Stimulated activated CD4-positive, alpha-beta T cell treated with anti-CD3 and anti-CD28 coated beads, TNF-alpha, amount 100 ng/mL, for 4 hours (primary cell): ENCODE measurements at places on chromosomes 1 and 21.

GRCh38 chr1:85576266-85576641 is 4.3 kb upstream of the CCN1 start:
- no peak for DNase-seq

DNA sequence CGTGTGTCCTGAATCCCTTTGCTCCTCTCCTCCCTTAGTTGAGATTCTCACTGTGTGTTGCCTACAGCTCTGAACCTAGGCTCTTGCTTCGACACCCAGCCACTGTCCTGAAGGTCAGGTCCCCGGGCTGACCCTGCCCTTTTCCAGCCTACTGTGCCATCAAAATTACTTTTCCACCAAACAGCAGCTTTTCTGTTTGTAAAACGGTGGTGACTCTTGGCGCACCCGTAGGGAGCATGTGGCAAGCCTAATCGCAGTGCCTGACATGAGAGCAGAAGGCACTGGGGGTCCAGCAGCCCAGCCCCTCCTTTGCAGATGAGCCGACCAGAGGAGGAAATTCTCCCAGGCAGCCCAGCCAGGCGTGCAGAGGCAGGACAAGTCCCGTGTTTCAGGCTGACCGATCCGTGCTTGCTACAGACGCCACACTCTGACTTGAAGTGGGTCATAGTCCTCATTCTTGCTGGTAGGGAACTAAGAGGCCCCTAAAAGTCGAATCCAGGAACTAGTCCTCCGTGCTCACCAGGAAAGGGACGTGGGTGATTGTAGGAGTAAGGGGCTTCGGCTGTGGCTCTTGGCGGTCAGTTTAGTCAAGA is 6.8 kb downstream of the GPR137B start:
- DNase-seq = no peak

- DNase-seq = no peak
Observed at GRCh38 chr1:209029737-209030136, 553.8 kb upstream of the CAMK1G start.

DNA sequence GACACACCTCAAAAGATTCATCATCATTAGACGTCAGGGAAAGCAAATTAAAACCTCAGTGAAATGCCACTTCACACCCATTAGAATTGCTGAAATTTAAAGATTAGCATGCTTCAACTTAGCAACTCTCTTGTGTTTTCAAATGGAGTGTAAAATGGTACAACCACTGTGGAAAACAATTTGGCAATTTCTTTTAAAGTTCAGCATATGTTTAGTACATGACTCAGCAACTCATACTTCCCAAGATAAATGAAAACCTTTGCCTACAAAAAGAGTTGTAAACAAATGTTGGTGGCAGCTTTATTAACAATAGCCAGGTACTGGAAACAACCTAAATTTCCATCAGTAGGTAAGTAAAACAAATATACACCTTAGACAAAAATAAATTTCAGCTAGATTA is 42.7 kb downstream of the ST3GAL3 start:
- no peak for DNase-seq

- no peak for DNase-seq
Observed at GRCh38 chr21:32380940-32381339, 11.9 kb downstream of the URB1 start.

- no peak for DNase-seq
Observed at GRCh38 chr1:82700476-82700875, 899.7 kb downstream of the ADGRL2 start.

- no peak for DNase-seq
Observed at GRCh38 chr21:34027721-34028461, 45.5 kb upstream of the MRPS6 start.

DNA sequence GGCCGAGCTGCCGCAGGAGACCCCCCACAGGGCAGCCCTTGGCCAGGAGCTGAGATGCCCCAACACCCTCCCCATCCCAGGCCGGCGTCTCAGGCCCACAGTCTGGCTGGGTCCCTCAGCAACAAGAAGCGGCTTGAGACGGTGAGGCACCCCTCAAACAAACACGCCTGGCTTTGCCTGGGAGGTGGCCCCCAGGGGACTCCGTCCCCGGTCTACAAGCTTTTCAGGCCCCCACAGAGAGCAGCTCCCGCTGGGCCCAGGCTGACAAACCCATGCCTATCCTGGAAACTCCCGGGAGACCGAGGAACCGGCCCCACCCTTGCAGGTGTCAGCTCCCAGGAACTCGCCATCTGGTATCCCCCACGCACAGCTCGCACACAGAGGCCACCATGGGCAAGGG is 67.0 kb downstream of the ARHGEF16 start:
- DNase-seq = no peak

DNA sequence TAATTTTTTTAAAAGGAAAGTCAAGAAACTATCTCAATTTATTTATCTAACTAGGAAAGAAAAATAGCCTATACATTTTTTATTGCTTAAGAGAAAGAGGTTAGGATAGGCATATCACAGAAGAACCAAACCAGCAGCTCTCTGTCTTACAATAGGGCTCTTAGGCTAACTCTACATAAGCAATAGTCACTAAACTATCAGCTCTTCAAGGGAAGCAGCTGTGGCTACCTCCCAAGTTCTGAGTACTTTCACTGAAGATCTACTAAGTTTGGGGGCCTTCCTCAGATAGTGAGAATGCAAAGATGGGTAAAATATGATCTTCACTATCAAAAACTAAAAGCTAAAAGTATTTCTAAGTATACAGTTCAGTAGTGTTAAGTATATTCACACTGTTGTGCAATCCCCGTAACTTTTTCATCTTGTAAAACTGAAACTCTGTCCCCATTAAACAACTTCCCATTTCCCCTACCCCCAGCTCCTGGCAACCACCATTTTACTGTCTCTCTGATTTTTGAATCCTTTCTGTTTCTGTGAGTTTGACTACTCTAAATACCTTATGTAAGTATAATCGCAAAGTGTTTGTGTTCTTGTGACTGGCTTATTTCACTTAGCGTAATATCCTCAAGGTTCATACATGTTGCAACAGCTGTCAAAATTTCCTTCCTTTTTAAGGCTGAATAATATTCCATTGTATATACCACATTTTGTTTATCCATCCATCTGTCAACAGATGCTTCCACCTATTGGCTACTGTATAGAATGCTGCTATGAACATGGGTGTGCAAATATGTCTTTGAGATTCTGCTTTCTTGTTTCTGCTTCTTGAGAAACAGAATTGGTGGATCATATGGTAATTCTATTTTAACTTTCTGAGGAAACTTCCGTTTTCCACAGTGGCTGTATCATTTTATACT is 73.3 kb downstream of the ACBD6 start:
- DNase-seq = no peak

DNA sequence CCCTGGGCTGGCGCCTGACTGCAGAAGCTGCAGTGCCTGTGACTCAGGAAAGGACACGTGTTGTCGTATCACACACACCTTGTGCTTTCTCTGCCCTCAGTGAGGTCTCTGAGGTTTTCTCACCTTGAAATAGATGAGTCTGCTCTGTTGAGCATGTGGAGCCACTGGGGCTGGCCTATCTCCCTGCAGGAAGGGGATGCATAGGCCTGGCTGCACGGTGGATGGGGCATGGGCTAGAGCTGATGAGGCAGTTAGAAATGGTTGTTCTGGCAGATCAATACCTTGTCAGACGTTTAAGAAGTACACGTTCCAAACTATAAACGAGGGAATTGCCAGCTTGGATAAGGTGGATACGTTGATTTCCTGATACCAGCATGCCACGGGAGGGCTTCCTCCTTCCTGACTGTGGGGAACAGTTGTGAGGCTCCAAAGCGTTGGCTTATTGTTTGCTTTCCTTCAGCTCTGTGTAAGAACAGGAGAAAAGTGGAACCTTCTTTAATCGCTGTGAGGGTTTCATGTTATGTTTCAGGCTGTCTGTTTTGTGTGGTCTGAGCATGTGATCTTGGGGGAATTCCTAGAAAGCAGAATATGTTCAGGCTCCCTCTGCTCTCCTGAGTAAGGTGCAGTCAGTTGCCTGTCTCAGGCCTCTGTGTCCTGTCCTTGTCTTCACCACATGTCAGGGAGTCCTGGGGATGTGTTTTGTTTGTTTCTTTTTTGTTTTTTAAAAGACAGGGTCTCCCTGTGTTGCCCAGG is 44.8 kb downstream of the PCNT start:
- DNase-seq = no peak

DNA sequence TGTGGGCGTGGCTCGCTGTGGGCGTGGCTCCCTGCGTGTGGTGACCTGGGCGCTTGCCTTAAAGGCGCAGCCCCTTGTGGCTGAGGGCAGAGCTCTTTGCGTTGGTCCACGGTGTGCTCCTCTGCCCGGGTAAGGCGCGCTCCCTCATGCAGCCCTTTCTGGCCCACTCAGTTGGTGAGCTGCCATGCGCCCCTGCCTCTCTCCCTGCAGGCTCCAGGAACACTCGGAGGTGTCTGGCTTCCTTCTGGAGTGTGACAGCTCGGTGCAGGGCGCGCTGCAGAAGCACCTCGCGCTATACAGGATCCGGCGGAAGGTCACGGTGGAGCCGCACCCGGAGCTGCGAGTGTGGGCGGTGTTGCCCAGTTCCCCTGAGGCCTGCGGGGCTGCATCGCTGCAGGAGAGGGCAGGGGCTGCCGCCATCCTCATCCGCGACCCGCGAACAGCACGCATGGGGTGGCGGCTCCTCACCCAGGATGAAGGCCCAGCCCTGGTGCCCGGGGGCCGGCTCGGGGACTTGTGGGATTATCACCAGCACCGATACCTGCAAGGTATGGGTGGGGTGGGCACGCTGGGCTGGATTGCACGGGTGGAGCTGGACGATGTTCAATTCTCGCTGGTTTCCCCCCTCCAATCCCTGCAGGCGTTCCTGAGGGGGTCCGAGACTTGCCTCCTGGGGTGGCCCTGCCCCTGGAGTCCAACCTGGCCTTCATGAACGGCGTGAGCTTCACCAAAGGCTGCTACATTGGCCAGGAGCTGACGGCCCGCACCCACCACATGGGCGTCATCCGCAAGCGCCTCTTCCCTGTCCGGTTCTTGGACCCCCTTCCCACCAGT is 9.1 kb downstream of the IBA57 start:
- DNase-seq = no peak

GRCh38 chr1:115433483-115433882 is 95.4 kb upstream of the NGF start:
- DNase-seq = no peak

- no peak for DNase-seq
Observed at GRCh38 chr1:3623441-3624199, 1.2 kb upstream of the TPRG1L start.

GRCh38 chr1:204530932-204531331 is 14.7 kb downstream of the MDM4 start:
- no peak for DNase-seq

- DNase-seq = no peak
Observed at GRCh38 chr1:40381268-40382107, 8.0 kb downstream of the SMAP2 start.

DNA sequence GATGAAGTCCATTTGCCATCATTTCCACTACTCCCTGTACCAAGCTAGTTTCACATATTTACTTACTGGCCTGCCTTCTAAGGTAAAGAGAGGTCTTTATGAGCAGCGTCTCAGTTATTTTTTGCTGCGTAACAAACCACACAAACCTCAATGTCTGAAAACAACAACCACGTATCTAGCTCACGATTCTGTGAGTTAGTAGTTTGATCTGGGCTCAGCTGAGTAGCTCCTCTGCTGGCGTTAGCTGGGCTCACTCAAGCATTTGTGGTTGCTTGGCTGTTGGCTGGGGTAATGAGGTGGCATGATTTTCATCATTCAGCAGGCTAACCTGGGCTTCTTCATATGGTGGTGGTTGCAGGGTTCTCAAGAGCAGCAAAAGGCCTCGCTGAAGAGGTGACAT is 225.4 kb downstream of the FOXD2 start:
- DNase-seq = no peak

DNA sequence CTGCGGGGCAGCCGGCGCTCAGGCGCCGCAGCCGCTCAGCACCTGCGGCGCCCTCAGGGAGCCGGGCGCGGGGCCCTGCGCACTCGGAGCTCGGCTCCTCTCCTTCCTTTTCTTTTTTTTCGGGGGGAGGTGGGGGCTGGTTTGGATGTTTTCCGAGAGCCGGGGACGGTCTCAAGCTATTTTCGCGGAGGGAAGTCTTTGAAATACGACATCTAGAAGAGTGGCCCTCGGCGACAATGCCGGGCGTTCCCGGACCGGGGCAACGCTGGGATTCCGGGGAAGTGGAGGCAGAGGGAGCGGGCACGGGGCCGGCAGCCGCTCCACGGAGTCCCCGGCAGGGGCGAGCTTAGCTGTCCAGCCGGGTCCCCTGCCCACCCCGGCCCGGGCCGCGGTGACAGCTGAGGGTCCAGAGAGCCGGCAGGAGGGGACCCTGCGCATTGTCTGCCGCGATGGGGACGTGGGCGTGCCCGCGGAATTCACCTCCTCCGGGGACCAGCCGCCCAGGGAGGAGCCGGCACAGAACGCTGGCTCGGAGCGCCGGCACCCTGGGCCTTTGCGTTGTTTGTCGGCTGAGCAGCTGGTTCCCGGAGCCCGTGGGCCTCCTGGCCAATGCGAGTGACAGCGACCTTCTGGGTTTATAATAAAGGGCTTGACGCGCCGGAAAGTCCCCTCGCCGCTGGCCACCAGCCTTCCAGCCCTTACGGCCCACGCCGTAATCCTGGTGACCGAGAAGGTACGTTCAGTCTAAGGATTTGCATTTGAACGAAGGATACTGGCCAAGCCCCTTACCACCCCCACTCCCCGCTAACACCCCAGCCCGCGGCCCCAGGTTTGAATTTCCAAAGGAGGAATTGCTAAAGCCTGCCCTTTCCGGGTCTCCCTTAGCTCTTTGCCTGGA is 582 bp downstream of the SLC37A1 start:
- DNase-seq = peak; percentile 65

GRCh38 chr1:225479996-225480720 is 52.3 kb upstream of the LBR start:
- DNase-seq = no peak

DNA sequence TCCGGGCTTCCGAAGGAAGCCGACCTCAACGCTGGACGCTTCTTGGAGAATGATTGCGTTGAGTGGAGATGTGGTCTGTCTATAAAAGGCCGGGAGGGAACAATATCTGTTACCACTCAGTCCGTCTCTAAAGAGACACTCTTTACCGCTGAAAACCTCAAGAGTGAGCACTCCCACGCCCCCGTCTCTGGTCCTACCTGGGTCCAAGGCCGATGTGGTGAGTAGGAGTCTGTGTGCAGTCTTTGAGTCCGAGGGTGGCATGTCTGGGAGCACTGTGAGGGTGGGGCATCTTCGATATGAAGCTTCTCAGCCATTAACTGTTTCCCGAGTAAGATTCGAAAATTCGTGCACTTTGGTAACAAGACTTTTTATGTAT is 576 bp downstream of the ZFP69 start:
- no peak for DNase-seq
